WTC11 (cell line): ENCODE measurements at places on chromosomes 13 and 19.

- DNase-seq, result no peak
- H3K27ac ChIP-seq, result no peak overlapping the region
- no peaks in the 10 kb centered on the region for H3K4me1 ChIP-seq
- H3K27me3 ChIP-seq, result no peaks in the 10 kb centered on the region
- H3K4me3 ChIP-seq, result no peak overlapping the region
- H3K36me3 ChIP-seq, result no peaks in the 10 kb centered on the region
Observed at GRCh38 chr19:33443638-33444561, 70.4 kb downstream of the CEBPG start.

GRCh38 chr13:96766306-96766705 is 228.0 kb downstream of the OXGR1 start:
- H3K4me1 ChIP-seq, result peaks cover 36% of the 10 kb centered on the region
- no peak overlapping the region for H3K27ac ChIP-seq
- no peaks in the 10 kb centered on the region for H3K36me3 ChIP-seq
- H3K4me3 ChIP-seq, result no peak overlapping the region

DNA sequence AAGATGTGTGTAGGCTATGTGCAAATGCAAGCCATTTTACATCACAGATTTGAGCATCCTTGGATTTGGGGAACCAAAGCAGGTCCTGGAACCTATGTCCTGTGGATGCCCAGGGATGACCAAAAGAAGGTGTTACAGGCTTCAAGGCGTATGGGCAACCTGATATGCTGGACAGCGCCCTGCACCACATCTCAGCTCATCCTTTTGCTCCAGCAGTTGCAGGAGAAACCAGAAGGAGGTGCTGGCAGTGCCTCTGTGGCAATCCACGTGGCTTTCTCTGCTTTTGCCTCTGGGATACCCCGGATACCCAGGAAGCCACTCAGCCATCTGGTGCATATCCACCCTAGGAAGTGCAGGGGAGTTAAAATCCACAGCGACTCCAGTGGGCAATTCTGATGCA is 110.3 kb upstream of the VSTM2B start:
- H3K4me1 ChIP-seq, result no peaks in the 10 kb centered on the region
- no peak overlapping the region for H3K4me3 ChIP-seq
- H3K27ac ChIP-seq, result no peak overlapping the region
- H3K36me3 ChIP-seq, result no peaks in the 10 kb centered on the region
- DNase-seq, result peak; percentile 54
- no peaks in the 10 kb centered on the region for H3K27me3 ChIP-seq

DNA sequence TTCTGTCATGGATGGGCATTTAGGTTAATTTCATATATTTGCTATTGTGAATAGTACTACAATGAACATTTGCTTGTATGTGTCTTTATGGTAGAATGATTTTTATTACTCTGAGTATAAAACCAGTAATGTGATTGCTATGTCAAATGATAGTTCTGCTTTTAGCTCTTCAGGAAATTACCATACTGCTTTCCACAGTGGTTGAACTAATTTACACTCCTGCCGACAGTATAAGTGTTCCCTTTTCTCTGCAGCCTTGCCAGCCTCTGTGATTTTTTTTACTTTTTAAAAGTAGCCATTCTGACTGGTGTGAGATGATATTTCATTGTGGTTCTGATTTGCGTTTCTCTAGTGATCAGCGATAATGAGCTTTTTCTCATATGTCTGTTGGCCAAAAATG is 6.5 kb downstream of the SIGLEC7 start:
- no peak overlapping the region for H3K27ac ChIP-seq
- no peak overlapping the region for H3K4me3 ChIP-seq
- DNase-seq, result no peak
- H3K4me1 ChIP-seq, result no peaks in the 10 kb centered on the region
- no peaks in the 10 kb centered on the region for H3K36me3 ChIP-seq
- H3K27me3 ChIP-seq, result peaks cover 24% of the 10 kb centered on the region

DNA sequence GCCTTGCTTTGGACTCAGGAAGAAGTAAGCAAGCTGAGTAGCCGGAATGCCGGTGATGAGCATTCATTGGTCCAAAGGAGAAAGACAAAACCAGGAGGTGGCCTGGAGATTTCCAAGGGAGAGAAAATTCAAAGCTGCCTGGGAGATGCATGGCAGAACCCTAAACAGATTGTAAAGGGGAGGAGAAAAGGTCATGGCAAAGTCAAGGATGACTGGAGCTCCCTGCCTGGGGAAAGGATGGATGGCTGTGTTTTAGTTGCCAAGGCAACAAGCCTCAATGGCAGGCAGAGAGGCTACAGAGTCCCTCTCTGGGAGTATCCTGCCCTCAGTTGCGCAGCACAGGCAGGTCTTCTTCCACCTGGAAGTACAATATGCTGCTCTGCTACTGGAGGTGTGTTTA is 134.0 kb downstream of the ENOX1 start:
- H3K4me1 ChIP-seq, result no peaks in the 10 kb centered on the region
- H3K4me3 ChIP-seq, result no peak overlapping the region
- H3K36me3 ChIP-seq, result no peaks in the 10 kb centered on the region
- no peak overlapping the region for H3K27ac ChIP-seq
- no peak for DNase-seq

DNA sequence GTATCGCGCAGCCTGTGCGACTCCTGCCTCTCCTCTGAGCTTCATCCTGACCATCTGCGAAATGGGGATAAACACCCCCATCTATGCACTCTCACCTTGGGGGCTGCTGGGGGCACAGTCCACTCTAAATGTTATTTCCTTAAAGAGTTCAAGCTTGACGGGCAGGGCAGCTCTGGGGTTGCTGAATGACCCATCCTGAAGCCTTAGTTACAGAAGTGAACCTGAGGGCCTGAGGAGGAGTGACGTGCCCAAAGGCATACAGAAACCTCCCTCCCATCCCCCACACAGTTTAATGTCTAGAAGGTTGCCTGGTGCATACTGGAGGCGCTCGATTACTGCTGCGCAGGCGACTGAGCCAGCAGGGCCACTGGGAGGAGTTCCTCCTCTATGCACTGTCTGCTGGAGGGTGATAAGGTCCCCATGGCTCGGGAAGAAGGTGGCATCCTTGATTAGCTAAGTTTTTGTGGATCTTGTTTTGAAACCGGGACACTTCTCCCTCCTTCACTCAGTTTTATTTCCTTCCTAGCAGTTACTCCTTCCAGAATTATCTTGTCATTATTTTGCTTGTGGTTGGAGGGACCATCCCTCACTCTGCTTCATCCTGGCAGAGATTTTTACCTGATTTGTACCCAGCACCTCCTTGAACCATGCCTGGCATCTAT is 572 bp upstream of the FKBP8 start:
- peaks cover 20% of the 10 kb centered on the region for H3K36me3 ChIP-seq
- H3K27ac ChIP-seq, result peak overlapping the region; percentile 90
- peak overlapping the region; percentile 80 for H3K4me3 ChIP-seq

- peaks cover 26% of the 10 kb centered on the region for H3K27me3 ChIP-seq
- peaks cover 49% of the 10 kb centered on the region for H3K4me1 ChIP-seq
- peaks cover 20% of the 10 kb centered on the region for H3K36me3 ChIP-seq
- no peak for DNase-seq
Observed at GRCh38 chr13:51221108-51221507, 1.1 kb upstream of the FAM124A start.

GRCh38 chr13:50584856-50585580 is 258.5 kb downstream of the DLEU7 start:
- H3K36me3 ChIP-seq, result no peaks in the 10 kb centered on the region
- H3K4me3 ChIP-seq, result no peak overlapping the region
- H3K4me1 ChIP-seq, result peaks cover 27% of the 10 kb centered on the region
- DNase-seq, result no peak
- H3K27ac ChIP-seq, result no peak overlapping the region

- peak within 1 kb of the TSS; percentile 99 for H3K27ac ChIP-seq
- peaks cover 18% of the 10 kb centered on the region for H3K36me3 ChIP-seq
- peak within 1 kb of the TSS; percentile 98 for H3K4me3 ChIP-seq
- H3K4me1 ChIP-seq, result peaks cover 13% of the 10 kb centered on the region
Observed at GRCh38 chr19:6459262-6460098, at the start of gene SLC25A23. SLC25A23 (minus strand) TSS chr19:6459792; CDS start chr19:6459628, 164 bp downstream.

DNA sequence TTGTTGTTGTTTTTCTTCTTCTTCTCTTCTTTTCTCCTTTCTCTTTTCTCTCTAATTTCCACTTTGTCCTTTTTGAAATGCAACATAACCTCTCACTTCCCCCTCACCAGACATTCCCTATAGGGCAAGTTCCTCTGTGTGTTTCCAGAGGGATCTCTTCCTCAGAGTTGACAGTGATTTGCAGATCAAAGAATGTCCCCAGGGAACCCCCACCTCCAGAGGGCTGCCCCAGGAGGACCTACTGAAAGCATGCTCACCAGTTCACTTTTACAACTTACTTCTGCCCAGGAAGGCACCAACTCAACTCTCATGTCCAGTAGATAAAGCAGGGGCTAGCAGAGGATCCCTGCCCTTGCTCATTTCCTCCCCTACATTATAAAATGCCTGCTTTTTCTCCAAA is 1648.0 kb downstream of the PCDH9 start:
- no peak overlapping the region for H3K4me3 ChIP-seq
- peaks cover 30% of the 10 kb centered on the region for H3K4me1 ChIP-seq
- no peaks in the 10 kb centered on the region for H3K36me3 ChIP-seq
- DNase-seq, result peak; percentile 15

GRCh38 chr19:52948025-52948770 is 14.5 kb downstream of the ZNF816 start:
- H3K4me3 ChIP-seq, result no peak overlapping the region
- peaks cover 34% of the 10 kb centered on the region for H3K4me1 ChIP-seq
- no peaks in the 10 kb centered on the region; the same call in 1 of the 2 replicates for H3K27me3 ChIP-seq

GRCh38 chr13:90933097-90933826 is 414.2 kb upstream of the MIR17HG start:
- no peaks in the 10 kb centered on the region for H3K4me1 ChIP-seq
- H3K4me3 ChIP-seq, result no peak overlapping the region
- no peaks in the 10 kb centered on the region for H3K27me3 ChIP-seq
- no peak for DNase-seq
- H3K27ac ChIP-seq, result no peak overlapping the region

- no peak overlapping the region for H3K4me3 ChIP-seq
- peaks cover 50% of the 10 kb centered on the region for H3K4me1 ChIP-seq
- H3K27ac ChIP-seq, result no peak overlapping the region
- no peak for DNase-seq
- H3K27me3 ChIP-seq, result no peaks in the 10 kb centered on the region
Observed at GRCh38 chr13:106096661-106097092, 438.8 kb downstream of the EFNB2 start.

GRCh38 chr13:25874907-25875306 is 176.9 kb downstream of the SHISA2 start:
- H3K36me3 ChIP-seq, result peaks cover 7% of the 10 kb centered on the region; the same call in 1 of the 2 replicates
- peaks cover 51% of the 10 kb centered on the region for H3K4me1 ChIP-seq
- no peak for DNase-seq
- no peak overlapping the region for H3K4me3 ChIP-seq
- H3K27me3 ChIP-seq, result no peaks in the 10 kb centered on the region; the same call in 1 of the 2 replicates

DNA sequence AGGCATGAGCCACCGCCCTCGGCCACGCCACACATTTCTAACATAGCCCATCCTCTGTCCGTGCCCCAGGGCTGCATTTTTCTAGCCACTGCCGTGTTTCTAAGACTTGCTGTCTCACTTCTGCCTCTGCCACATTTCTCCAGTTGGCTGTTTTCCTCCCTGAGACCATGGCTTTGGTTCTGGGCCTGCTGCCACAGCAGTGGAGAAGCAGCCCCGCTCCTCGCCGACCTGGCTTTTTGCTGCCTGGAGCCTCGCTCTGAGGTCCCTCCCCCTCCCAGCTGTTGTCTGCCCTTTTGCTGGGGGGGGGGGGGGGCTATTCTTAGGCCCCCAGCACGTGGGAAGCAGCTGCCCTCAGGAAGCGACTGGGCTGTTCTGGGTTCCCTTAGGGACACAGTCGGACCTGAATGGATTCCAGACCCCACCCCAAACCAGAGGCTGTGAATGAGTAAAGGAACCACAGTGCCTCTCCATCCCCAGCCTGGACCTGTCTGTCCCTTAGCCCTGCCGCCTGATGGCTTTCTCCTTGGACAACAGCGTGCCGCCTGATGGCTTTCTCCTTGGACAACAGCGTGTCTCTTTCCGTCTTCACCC is 3.3 kb downstream of the GYS1 start:
- no peak for DNase-seq
- H3K36me3 ChIP-seq, result peaks cover 30% of the 10 kb centered on the region
- H3K27me3 ChIP-seq, result no peaks in the 10 kb centered on the region
- peaks cover 27% of the 10 kb centered on the region for H3K4me1 ChIP-seq
- peak overlapping the region; percentile 12; the same call in 1 of the 2 replicates for H3K27ac ChIP-seq

- H3K27ac ChIP-seq, result no peak overlapping the region
- DNase-seq, result no peak
- no peaks in the 10 kb centered on the region for H3K36me3 ChIP-seq
- H3K27me3 ChIP-seq, result no peaks in the 10 kb centered on the region
- H3K4me3 ChIP-seq, result no peak overlapping the region
Observed at GRCh38 chr13:58032676-58033460, 401.3 kb downstream of the PCDH17 start.

GRCh38 chr19:45973553-45974338 is at the start of gene NOVA2:
NOVA2 (minus strand) TSS chr19:45973865; CDS start chr19:45973351, 514 bp downstream.
- H3K4me3 ChIP-seq, result peak within 1 kb of the TSS; percentile 61
- no peak within 1 kb of the TSS for H3K27ac ChIP-seq
- H3K4me1 ChIP-seq, result peaks cover 16% of the 10 kb centered on the region

- H3K36me3 ChIP-seq, result no peaks in the 10 kb centered on the region
- no peak for DNase-seq
- peaks cover 10% of the 10 kb centered on the region for H3K4me1 ChIP-seq
Observed at GRCh38 chr19:36423925-36424324, 5.5 kb upstream of the ZFP82 start.

GRCh38 chr19:51339687-51340656 is 2.0 kb downstream of the VSIG10L start:
- peak overlapping the region; percentile 89 for H3K4me3 ChIP-seq
- peaks cover 32% of the 10 kb centered on the region for H3K4me1 ChIP-seq
- H3K27me3 ChIP-seq, result peaks cover 26% of the 10 kb centered on the region
- DNase-seq, result peak; percentile 100
- peaks cover 13% of the 10 kb centered on the region for H3K36me3 ChIP-seq

DNA sequence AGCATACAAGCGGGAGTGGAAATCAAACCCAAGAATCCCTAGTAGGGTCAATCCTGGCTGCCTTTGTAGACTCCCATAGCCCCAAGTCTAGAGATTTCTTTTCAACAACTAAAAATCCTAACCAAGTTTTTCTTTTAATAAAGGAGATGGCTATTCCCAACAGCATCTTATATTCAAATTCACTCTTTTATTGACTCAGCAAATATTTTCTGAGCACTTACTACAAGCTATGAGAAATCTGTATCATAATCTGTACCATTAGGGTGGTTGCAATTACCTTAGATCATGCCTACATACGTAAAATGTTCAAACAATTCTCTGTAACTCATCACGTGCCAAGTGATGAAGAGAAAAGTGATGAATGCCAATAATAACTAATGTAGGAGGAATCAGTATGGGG is 54.5 kb downstream of the LNX2 start:
- no peaks in the 10 kb centered on the region for H3K27me3 ChIP-seq
- no peak overlapping the region for H3K27ac ChIP-seq
- H3K4me1 ChIP-seq, result no peaks in the 10 kb centered on the region
- no peak overlapping the region for H3K4me3 ChIP-seq

DNA sequence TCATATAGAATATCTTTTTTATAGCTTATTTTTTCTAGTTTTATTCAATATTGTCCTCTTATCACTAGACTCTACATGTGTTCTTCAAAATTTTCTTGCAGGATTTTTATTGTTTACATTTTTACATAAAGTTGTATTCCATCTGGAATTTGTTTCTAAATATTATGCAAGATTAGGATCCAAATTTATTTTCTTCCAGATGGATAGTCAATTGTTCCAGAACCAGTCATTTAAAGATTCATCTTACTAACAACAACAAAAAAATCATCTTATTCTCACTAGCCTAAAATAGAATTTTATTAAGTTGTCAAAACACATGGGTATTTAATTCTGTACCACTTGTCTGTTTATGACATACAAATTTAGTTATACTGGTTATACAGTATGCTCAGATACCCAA is 390.4 kb upstream of the GPC6 start:
- no peaks in the 10 kb centered on the region; the same call in 1 of the 2 replicates for H3K27me3 ChIP-seq
- no peak for DNase-seq
- no peak overlapping the region for H3K27ac ChIP-seq
- H3K4me3 ChIP-seq, result no peak overlapping the region
- H3K36me3 ChIP-seq, result no peaks in the 10 kb centered on the region
